ENCODE measurements at places on chromosomes 2 and 18.
A peak's percentile ranks its signal among the peaks of the same experiment; 100 is the strongest.

DNA sequence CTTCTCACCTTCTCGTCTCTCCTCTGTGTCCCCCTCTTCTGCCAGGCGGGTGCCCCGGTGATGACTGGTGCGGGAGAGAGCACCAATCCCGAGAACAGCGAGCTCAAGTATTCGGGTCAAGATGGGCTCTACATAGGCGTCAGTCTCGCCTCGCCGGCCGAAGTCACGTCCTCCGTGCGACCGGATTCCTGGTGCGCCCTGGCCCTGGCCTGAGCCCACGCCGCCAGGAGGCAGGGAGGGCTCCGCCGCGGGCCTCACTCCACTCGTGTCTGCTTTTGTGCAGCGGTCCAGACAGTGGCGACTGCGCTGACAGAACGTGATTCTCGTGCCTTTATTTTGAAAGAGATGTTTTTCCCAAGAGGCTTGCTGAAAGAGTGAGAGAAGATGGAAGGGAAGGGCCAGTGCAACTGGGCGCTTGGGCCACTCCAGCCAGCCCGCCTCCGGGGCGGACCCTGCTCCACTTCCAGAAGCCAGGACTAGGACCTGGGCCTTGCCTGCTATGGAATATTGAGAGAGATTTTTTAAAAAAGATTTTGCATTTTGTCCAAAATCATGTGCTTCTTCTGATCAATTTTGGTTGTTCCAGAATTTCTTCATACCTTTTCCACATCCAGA is 31.3 kb downstream of the GATA6 start:
- DNase-seq, result no peak

- DNase-seq, result no peak
These were observed 87.8 kb downstream of the PDE11A start for GRCh38 chr2:177984749-177985148.

DNA sequence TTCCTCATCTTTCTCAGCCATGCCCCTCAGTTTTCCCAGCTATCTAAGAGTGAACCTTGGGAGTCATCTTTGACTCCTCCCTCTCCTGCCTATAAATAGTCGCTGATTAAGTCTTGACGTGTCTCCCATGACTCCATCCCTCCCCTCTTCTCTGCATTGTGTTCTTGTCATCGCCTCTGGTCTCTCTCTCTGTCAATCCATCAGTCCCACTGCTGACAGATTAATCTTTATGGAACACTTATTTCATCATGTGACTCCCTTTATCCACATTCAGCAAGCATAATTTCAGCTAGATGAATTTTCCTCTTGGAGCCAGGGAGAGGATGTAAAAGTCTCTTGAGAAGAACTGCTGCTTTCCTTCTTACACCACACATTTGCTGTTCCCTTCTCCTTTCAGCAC is 9.4 kb downstream of the ADAM23 start:
- DNase-seq, result no peak

GRCh38 chr2:20455076-20455587 is 8.3 kb downstream of the RHOB start:
- DNase-seq, result no peak

DNA sequence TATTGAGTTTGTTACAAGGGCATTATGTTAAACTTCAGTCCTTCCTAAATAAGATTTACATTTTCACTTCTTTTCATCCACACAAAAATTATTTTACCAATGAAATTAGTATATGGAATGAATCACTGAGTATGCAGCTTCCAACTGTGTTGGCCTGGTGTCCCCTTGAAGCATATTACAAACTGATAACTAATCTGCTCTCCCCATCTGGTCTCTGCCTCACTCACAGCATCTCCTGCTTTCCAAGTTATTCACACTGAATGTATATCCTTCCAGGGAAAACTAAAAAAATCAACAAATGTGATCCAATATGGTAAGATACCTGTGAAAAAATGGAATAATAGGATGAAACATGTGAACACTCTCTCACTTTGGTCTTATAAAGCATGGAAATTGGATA is 90.0 kb upstream of the NYAP2 start:
- no peak for DNase-seq

- no peak for DNase-seq
These were observed 18.4 kb downstream of the L3MBTL4 start for GRCh38 chr18:6396276-6396675.

DNA sequence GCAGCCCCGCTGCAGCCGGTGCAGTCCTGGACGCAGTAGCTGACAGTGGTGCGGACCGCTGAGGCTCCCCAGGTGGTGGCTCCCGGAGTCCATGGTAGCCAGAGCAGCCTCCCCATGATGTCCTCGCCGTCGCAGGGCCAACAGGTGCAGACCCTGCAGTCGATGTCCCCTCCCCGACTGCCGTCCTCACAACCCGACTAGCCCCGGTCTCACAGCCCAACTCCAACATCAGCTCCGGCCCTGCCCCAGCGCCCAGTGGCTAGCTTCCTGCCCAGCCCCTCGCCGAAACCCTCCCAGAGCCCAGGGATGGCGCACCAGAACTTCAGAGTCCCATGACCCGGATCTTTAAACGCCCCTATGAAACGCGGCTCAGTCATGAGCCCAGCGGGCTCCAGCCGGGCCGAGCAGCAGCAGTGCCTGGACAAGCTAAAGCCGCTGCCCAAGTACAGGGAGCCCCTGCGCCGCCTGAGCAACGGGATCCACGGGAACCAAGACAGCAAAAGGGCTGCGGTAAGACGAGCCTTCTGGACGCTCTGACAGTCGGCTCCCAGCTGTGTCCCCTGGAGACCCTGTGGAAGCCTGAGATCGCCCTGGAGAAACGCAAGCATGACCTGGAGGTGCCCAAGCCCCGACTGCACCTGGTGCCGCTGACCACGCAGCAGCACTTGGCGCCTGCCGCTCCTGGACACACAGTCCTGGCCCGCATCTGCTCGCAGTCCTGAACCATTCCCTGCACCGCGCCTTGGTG is 53.8 kb upstream of the TUBA3E start:
- DNase-seq, result no peak

- no peak for DNase-seq
These were observed 101.7 kb downstream of the ANKRD44 start for GRCh38 chr2:197208841-197209240.

DNA sequence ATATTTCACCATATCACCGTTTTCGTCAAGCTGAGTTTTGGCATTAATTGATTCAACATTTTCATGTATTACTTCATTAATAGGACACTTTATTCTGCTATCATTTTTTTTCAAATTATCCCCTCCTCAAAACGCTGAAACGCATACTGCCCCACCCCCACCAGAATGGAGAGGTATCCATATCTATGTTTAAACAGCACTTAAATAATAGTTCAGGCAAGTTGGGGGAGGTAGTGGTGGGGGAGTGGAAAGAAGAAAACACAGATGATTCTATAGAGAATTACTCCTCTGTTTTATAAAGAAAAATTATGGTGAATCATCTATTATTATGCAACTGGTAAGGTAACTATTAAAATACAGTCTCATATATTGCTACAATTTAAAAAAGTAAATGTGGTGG is 314.4 kb upstream of the ZEB2 start:
- no peak for DNase-seq

- no peak for DNase-seq
These were observed 303.2 kb downstream of the MYCN start for GRCh38 chr2:16243411-16243996.

- no peak for DNase-seq
These were observed 85.6 kb downstream of the ZNF804A start for GRCh38 chr2:184683911-184684310.

DNA sequence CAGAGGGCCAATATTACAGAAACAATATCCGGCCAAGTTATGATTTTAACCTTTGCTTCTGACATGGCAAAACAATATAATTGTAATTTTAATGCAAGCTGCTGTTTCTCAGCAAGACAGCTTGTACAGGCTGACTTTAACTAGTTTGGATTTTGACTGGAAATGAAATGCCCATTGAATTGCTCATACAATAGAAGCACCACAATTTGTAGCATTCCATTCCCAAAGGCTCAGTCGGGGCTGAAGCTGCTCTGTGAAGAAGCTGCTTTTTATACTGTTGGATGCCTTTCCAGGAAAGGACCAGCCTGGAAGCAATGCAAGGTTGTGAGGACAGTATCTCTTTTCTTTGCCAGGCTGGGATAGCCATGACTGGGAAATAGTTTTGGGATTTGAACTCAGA is 677.0 kb upstream of the FANCL start:
- no peak for DNase-seq

GRCh38 chr2:195482010-195482409 is 175.0 kb upstream of the SLC39A10 start:
- DNase-seq, result no peak

GRCh38 chr18:48136051-48136826 is 205.8 kb upstream of the SMAD2 start:
- no peak for DNase-seq

- no peak for DNase-seq
These were observed 98.9 kb upstream of the GLS start for GRCh38 chr2:190781604-190782198.

- no peak for DNase-seq
These were observed 132.7 kb downstream of the DIS3L2 start for GRCh38 chr2:232094201-232094600.

- no peak for DNase-seq
These were observed 4.9 kb upstream of the NEUROD1 start for GRCh38 chr2:181685150-181685688.

DNA sequence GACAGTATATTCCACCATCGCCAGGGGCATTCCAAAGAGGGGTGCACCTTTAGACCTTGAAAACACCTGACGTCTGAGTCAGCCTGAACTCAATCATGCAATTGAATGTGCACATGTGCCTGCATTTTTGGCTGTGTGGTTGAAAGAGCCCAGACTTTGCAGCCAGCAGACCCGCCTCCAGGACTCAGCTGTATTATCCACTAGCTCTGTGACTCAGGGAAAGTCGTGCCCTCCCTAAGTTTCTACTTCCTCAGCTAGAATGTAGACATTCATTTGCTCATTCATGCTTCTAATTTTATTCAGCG is 94.2 kb downstream of the LRRC30 start:
- no peak for DNase-seq

DNA sequence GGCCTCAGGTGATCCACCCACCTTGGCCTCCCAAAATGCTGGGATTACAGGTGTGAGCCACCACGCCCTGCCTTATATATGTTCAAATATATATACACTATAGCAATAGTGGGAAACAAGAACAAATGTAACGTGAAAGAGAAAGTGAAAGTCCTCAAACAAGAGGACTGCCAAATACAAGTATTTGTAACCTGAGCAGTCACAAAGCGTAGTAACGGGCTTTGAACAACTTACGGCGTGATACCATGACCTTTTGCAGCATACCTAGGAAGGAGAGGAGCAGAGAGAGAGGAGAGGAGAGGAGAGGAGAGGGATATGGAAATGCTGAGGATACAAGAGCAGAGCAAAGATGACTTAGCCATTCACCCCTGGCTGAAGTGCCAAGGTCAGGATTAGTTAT is 113.8 kb upstream of the RGPD4 start:
- DNase-seq, result no peak

GRCh38 chr18:80187956-80188642 is 59.2 kb downstream of the PARD6G start:
- no peak for DNase-seq

GRCh38 chr2:208830203-208830602 is 423.6 kb downstream of the PTH2R start:
- no peak for DNase-seq

DNA sequence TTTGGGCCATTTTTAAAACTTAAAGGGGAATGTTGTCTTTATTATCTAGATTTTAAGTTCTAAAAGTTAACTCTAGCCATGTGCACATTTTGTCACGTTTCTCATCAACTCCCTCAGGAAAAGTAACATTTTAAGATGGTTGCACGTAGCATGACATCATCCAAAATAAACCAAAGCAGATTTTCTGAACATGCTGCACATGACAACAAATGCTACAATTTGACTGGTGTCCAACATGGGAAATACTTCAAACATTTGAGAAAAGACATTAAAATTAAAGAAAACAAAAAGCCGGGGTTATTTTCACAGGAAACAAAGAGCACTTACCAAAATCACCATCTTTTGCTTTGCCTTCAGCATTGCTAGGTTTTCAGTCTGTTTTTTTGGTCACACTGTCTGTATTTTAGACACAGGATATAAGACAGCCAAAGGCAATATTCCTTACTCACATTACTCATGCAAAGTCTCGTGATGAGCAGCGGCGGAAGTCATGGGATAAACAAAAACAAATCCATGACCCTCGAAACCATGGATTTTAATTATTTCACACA is 51.3 kb upstream of the RND3 start:
- DNase-seq, result no peak

DNA sequence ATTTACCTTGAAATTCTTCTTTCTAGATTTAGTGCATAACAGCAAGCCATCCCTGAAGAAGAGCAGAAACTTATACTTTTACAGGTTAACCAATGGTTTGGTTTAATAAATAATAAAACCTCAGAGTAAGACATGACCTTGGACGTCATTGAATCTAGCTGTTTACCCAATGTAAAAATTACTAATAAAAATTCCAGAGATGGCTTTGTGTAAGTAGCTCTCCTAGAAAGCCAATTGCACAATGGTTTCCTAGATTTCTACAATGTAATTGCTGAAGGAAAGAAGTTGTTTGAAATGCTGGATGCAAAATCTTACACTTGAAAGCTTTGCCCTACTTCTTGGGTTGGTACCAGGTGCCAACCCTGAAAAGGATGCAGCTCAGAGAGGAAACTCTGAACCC is 1.5 kb downstream of the XDH start:
- no peak for DNase-seq

DNA sequence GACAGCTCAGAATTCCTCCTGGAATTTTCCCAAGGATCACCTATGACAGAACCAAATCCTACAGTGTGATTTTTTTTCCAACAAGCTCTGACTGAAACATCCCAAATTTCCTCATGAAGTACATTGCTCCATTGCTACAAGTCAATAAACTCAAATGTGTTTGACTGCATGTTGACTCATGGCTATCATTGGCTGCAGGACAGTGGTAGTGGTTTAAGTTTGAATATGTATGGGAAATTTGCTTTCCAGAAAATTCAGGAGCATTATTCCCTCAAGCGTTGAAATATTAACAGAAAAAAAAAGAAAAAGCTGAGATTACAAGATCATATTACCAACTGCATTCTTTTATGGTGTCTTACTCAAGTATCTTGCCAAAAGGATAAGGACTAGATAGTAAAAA is 402.8 kb upstream of the DSEL start:
- DNase-seq, result no peak

GRCh38 chr2:216793386-216793785 is 66.5 kb downstream of the TNP1 start:
- no peak for DNase-seq

- DNase-seq, result no peak
These were observed 225.3 kb downstream of the AGPS start for GRCh38 chr2:177617849-177618248.

DNA sequence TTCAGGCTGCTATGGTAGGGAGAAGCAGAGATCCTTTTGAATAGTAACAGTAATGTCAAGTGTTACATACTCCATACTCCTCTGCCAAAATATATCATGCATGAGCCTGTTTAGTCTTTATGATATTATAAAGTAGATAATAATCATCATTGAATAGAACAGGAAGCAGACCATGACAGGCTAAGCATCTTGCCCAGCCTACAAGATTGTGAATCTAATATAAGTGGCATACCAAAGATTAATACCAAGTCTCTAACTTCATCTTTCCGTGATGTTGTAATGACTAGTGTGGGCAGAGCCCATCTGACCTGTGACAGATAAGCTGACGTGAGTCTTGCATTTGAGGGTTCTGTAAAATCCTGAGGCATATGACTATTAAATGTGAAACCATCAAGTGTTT is 13.1 kb downstream of the NDUFB3 start:
- peak; percentile 95 for DNase-seq

GRCh38 chr2:109510136-109511028 is 103.4 kb downstream of the SEPTIN10 start:
- peak; percentile 93 for DNase-seq

- peak; percentile 66 for DNase-seq
These were observed 48.0 kb upstream of the HNRNPA3 start for GRCh38 chr2:177164584-177165052.

GRCh38 chr2:160411167-160411566 is 82.4 kb downstream of the RBMS1 start:
- peak; percentile 52 for DNase-seq
